Liver (tissue), 10 donors: ENCODE measurements at places on chromosomes 13 and 19.

DNA sequence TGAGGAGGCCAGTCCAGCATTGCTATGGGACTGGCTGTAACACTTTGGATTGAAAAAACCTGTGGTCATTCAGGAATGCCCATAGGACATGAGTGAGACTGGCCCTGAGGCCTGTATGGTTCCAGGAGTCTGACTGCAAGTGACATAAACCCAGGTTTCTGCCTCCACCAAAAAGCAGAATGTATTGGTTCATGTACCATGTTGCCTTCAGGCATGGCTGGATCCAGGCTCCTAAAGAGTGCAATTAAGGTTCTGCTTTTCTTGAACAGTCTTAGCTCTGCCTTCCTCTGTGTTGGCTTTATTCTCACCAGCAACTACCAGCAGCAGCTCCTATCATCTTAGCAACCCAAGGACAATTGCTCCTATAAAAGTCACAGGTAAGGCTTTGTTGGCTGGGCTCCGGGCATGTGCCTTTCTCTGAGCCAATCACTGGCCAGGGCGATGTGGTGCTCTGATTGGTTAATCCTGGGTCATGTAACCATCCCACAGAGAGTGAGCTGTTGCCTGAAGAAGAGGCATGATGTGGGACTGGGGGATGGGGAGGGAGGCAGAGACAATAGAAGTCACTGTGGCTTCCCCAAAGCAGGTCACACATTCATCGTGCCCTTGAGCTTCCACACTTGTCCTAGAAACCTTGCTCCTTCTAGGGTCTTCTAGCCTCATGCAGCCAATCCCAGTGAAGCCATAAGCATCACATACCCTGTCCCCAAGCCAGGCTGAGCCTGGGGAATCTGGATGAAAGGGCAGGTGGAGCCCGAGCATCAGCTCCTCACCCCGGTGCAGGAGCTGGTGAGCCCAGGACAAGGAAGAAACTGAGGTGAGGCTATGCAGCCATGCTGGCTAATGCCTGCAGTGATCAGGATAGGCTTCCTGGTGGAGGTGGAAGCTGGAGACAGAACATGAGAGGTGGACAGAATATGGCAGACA lies 123.9 kb downstream of the URI1 start:
- DNase-seq = no peak

- peak; percentile 60 for DNase-seq
Observed at GRCh38 chr19:56566904-56567273, 379 bp upstream of the ZNF470 start.

DNA sequence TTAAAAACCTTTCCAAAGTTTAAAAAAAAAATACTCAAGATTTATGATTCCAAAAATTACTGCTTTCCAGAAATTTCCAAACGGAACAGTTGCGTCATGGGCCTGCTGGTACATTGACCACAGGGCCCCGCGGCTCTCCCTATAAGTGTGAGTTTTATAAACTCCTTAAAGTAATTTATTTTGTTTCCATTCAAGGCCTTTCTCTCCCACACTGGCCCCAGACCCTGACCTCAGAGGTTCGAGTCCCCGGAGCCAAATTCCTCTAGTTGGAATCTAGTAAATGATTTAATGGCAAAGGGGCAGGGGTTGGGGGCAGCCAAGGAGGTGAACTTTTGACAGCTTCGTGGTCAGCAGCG lies 97.5 kb downstream of the INSR start:
- no peak for DNase-seq

DNA sequence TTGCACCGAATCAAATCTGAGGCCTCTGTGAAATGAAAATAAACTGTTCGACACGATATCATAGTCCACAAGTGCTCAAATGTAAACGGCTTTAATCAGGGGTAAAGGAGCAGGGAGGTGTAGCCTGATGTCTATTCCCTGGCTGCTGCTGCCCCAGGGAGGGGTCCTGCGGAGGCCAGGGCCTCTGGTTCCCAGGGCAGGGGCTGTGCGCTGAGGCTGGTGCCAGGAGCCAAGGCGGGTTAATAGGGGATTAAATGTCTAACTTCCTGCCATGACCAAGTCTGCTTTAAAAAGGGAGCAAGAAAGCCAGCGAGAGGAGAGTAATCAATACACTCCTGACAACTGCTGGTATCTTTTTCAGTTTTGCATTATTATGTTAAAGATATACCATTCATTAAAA lies 59.4 kb downstream of the ZNF536 start:
- DNase-seq = no peak

DNA sequence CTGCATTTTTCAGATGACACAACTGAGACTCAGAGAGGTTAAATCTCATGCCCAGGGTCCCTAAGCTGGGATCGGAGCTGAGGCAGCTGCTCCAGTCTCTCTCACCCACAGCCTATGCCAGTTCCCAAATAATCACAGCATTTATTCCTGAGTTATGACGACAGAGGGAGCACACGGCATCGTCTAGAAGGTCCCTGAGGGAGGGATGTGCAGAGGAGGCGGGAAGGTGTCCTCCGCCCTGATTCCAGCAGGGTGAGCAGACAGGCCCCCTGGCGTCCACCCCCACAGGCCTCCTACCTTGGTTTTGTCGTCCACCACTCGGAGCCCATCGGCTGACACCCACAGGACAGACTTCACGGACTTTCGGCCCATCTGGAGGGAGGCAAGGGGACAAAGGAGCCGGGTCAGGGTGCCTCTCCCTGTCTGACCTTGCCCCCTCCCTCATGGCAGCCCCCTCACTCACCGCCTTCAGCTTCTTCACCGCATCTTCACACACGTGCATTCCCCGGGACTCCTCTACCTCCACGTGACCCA lies 8.0 kb downstream of the NUMBL start:
- DNase-seq = no peak

- no peak for DNase-seq
Observed at GRCh38 chr13:60448907-60449510, 52.0 kb downstream of the TDRD3 start.

DNA sequence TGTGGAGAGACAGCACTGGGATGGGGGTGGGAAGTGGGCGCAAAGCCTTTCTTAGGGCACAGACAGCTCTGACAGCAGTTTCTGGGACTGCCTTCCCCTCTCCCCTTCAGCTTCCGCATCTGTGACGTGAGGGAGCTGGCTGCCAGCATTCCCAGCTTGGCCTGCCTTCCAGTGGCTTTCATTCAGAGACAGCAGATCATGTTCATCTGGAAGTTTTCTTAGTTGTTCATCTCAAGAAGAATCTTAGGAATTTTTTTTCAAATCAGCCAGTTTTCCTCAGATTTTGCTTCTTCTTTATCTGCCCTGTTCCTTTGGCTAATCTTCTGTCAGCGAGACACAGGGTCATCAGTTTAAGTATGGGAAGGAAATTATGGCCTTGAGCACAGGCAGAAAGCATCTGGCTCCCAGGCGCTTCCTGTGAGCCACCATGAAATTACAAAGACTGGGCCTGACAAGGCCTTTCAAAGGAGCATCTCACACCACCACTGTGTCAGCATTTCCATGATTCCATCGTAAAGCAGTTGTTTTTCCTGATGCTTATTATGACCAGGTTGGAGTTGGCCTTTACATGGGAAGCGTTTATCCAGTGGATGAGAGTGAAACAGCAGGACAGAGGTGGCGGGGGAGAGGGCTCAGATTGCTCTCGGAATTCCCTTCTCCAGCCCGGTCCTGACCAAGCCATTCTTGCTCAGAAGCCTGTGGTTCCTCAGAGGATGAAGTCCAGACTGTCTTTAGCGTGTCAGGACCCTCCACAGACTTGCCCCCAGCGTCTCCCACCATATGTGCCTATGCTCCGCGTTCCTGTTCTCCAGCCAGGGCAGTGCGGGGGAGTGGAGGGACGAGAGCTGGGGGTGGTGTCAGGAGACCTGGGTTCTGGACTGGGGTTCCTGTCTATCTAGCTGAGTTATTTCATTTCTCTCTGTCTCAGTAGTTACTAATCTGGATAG lies 43.6 kb downstream of the ARHGAP35 start:
- no peak for DNase-seq

GRCh38 chr19:6778386-6778785 lies 5.9 kb downstream of the VAV1 start:
- DNase-seq = no peak

DNA sequence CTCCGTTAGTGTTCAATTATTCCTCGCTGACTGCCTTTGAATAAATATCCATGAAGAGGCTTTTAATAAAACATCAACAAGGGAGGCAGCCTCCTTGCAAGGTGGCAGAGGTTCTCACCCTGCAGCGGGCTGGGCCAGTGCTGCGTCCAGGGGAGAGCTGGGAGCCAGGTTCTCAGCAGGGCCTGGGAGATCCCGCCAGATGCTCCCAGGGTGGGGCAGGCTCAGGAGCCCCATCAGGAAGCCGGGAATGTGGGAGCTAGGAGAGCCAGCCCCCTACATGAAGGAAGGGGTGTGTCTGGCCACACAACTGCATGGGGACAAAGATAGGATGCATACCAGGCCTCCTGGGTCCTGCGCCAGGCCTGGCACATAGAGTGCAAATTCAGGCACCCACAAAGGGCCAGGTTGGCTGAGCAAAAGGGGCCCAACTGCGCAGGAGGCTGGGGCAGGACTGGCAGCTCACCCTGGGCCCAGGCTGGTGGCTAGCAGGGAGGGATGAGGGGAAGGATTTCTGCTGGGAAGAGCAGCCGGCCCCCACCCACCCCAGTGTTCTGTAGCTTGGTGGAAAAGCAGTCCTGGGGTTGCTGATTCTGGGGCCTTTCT lies 22.8 kb downstream of the VSTM2B start:
- no peak for DNase-seq

DNA sequence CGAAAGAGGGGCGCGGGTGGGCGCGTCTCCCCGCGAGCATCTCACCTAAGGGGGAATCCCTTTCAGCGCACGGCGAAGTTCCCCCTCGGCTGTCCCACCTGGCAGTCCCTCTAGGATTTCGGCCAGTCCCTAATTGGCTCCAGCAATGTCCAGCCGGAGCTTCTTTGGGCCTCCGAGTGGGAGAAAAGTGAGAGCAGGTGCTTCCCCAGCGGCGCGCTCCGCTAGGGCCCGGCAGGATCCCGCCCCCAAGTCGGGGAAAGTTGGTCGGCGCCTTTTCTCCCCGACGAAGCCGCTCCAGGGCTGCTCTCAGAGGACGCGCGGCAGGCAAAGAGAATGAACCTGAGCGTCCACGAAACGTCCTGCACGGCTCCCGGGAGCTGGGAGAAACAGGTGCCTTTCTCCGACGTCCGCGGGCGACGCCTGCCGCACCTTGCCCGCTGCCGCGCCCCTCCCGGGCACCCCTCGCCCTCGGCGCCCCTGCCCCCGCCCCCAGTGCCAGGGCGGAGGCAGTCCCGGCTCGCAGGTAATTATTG lies 366 bp upstream of the KL start:
- DNase-seq = no peak

DNA sequence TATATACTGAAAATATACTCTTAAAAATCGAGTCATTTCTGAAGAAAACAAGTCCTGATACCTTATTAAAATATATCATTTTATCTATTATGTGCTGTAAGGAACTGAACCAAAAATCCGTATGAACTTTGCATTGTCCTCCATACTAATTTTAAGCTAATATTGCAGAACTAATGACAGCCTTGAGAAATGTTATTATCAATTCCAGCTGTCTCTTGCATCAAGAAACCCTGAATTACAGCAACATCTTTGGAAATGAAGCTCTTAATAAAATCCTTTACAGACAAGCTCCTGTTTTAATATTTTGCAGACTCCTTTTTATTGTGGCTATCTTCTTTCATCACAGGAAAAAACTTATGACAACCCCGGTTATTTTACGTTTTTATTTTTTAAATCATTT lies 1335.3 kb downstream of the EFNB2 start:
- DNase-seq = no peak

- no peak for DNase-seq
Observed at GRCh38 chr13:110411688-110412059, 104.6 kb downstream of the COL4A2 start.

DNA sequence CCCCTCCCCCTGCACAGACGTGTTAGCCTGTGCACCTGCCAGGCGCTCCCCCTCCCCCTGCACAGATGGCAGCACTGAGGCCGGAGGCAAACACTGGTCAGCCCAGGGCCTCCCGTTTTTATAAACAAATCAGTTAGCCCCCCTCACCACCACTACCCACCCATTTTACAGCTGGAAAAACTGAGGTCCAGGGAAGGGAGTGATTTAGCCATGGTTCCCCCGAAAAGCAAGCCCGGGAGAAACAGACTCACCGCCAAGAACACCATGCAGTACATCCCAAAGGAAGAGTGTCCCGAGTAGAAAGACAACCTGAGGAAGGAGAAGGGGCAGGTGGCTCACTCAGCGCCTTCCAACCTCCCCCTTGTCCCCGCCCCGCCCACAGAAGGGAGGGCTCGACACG lies 8.7 kb downstream of the PLPP2 start:
- DNase-seq = no peak

DNA sequence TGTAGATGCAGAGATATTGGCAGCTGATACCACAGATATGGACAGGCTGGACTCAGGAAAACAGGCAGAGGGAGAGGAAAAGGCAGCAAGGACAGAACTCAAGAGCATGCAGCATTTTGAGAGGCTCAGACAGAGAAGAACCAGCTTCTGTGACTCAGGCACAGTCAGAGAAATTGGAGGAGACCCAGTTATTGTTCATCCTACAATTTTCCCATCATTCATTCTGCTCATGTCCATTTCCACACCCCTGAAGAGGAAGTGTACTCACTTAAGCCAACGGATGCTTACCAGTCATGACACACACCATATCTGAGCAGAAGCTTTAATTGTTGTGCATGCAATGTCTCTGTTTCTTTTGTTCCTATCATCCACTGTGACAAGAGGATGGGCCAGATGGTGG lies 359.8 kb upstream of the HTR2A start:
- no peak for DNase-seq

DNA sequence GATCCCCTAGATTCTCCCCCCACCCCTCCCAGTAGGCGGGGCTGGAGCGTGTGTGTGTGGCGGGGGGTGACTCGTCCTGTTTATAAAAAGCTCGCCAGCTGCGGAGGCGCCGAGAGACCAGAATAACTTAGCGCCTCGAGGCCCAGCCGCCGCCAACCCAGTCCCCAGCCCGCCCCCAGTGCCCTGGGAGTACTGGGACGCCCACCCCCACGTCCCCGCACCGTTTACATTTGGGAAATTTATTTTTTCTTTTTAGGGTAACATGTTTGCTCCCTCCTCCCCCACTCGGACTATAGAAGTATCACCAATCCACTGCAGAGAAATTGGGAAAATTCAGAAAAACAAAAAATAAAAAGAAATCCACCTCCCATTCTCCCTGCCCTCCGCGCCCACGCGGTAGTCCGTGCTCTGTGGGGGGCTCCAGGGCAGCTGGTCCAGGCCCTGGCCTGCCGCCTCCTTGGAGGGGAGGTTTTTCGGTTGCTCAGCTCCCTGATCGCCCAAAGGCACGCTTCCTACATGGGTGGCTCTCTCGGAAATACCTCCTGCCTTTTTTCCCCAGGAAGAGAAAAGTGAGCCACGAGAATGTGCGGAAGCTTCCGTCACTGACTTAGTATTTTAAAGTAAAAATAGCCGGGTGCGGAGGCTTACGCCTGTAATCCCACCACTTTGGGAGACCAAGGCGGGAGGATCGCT lies 1.5 kb upstream of the RAB3A start:
- peak; percentile 63 for DNase-seq

- DNase-seq = no peak
Observed at GRCh38 chr13:103487841-103488240, 421.6 kb upstream of the SLC10A2 start.
